ENCODE measurements at places on chromosomes 7 and 10. TPM values are rescaled to one million over a fixed set of nuclear protein-coding genes. Genes with fewer than 3 reads are reported as not detected.

DNA sequence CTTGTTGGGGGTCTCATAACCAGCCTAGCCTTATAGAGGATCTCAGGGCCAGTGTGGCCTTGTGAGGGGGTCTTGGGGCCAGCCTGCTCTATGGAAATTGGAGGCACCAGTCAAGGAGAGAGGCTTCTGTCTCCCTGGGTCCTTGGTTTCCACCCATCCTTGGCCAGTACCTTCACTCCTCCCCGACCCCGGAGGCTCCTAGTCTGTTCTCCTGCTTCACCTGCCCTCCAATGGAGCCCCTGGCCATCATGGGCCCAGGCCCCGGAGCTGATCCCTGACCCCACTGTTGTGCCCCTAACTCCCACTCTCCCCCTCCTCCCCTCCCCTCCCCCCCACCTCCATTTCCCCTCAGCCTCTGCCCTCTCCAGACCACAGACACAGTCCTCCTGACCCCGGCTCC lies 29.7 kb downstream of the RASGEF1A start:
- no peaks in the 10 kb centered on the region for H3K36me3 ChIP-seq
- H3K4me3 ChIP-seq, result no peak overlapping the region
- H3K27me3 ChIP-seq, result no peaks in the 10 kb centered on the region
- no peaks in the 10 kb centered on the region for H3K4me1 ChIP-seq
- no peak overlapping the region for H3K27ac ChIP-seq

- no peak overlapping the region for H3K4me3 ChIP-seq
- no peak overlapping the region for H3K27ac ChIP-seq
- no peaks in the 10 kb centered on the region for H3K36me3 ChIP-seq
- H3K27me3 ChIP-seq, result peaks cover 4% of the 10 kb centered on the region
Observed at GRCh38 chr7:128035712-128036111, 4.5 kb upstream of the LRRC4 start.

- H3K36me3 ChIP-seq, result no peaks in the 10 kb centered on the region
- H3K27ac ChIP-seq, result no peak overlapping the region
- no peaks in the 10 kb centered on the region for H3K4me1 ChIP-seq
- no peak for DNase-seq
- no peak overlapping the region for H3K4me3 ChIP-seq
Observed at GRCh38 chr10:58642283-58642682, 129.6 kb downstream of the BICC1 start.

- DNase-seq, result no peak
- no peaks in the 10 kb centered on the region for H3K27me3 ChIP-seq
- no peaks in the 10 kb centered on the region for H3K4me1 ChIP-seq
- no peaks in the 10 kb centered on the region for H3K36me3 ChIP-seq
- H3K4me3 ChIP-seq, result no peak overlapping the region
Observed at GRCh38 chr7:79923953-79924352, 210.7 kb upstream of the GNAI1 start.

- no peak for DNase-seq
- no peak overlapping the region for H3K27ac ChIP-seq
- no peak overlapping the region for H3K4me3 ChIP-seq
- no peaks in the 10 kb centered on the region for H3K27me3 ChIP-seq
- no peaks in the 10 kb centered on the region for H3K36me3 ChIP-seq
- H3K4me1 ChIP-seq, result no peaks in the 10 kb centered on the region
Observed at GRCh38 chr10:4370376-4370775, 455.6 kb upstream of the AKR1E2 start.

GRCh38 chr7:52863652-52864051 lies 171.8 kb upstream of the POM121L12 start:
- H3K4me1 ChIP-seq, result no peaks in the 10 kb centered on the region
- DNase-seq, result no peak
- no peaks in the 10 kb centered on the region for H3K27me3 ChIP-seq
- no peak overlapping the region for H3K4me3 ChIP-seq
- H3K27ac ChIP-seq, result no peak overlapping the region

GRCh38 chr7:125966278-125967048 lies 1036.8 kb upstream of the POT1 start:
- H3K4me1 ChIP-seq, result no peaks in the 10 kb centered on the region
- no peak for DNase-seq
- H3K27ac ChIP-seq, result no peak overlapping the region
- H3K4me3 ChIP-seq, result no peak overlapping the region

DNA sequence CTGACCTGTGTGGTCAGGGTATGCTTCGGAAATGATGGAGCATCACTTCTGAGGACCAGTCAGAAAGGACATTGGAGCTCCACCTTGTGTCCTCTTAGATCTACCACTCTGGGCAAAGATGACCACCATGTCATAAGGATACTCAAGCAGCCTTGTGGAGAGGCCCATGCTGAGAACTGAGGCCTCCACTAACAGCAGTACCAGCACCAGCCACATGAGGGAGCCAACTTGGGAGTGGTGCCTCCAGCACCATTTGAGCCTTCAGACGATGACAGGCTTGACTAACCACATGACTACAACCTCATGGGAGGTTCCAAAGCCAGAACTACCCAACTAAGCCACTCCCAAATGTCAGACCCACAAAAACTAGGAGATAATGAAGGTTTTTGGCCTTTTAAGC lies 116.0 kb downstream of the NPTX2 start:
- peak; percentile 44 for DNase-seq
- H3K27me3 ChIP-seq, result no peaks in the 10 kb centered on the region
- H3K27ac ChIP-seq, result no peak overlapping the region
- H3K4me1 ChIP-seq, result no peaks in the 10 kb centered on the region
- H3K36me3 ChIP-seq, result no peaks in the 10 kb centered on the region

GRCh38 chr10:16439295-16439694 lies 2.5 kb downstream of the PTER start:
- H3K4me1 ChIP-seq, result peaks cover 6% of the 10 kb centered on the region
- DNase-seq, result no peak
- H3K27me3 ChIP-seq, result no peaks in the 10 kb centered on the region
- H3K36me3 ChIP-seq, result no peaks in the 10 kb centered on the region

DNA sequence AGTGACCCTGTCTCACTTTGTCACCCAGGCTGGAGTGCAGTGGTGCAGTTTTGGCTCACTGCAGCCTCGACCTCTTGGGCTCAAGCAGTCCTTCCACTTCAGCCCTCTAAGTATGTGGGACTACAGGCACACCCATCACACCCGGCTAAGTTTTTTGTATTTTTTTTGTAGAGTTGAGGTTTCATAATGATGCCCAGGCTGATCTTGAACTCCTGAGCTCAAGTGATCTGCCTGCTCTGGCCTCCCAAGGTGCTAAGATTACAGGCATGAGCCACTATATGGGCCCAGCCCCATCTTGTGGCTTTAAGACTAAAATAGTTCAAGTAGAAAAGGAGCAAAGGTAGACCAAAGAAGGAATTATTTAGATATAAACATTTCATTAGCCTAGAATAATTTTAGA lies 65.5 kb downstream of the MLLT10 start:
- no peak overlapping the region for H3K4me3 ChIP-seq
- no peaks in the 10 kb centered on the region for H3K4me1 ChIP-seq
- H3K27ac ChIP-seq, result no peak overlapping the region
- no peaks in the 10 kb centered on the region for H3K27me3 ChIP-seq
- H3K36me3 ChIP-seq, result no peaks in the 10 kb centered on the region
- no peak for DNase-seq

DNA sequence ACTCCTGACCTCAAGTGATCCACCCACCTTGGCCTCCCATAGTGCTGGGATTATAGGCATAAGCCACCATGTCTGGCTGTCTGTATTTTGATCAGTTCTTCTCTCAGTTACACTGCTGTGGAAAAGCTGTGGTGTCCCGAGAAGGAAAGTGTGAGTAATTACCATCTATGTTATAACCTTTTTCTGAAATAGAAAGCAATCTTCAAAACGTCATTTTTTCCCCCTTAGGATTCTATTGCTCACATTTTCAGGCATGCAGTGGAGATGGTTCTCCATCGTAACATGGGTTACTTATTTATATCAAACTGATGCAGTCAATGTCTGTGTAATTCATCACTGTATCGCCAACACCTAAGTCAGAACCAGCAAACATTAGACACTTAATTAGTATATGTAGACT lies 103.5 kb upstream of the FAM3C start:
- no peaks in the 10 kb centered on the region for H3K36me3 ChIP-seq
- H3K4me3 ChIP-seq, result no peak overlapping the region
- H3K27me3 ChIP-seq, result no peaks in the 10 kb centered on the region
- no peak overlapping the region for H3K27ac ChIP-seq
- H3K4me1 ChIP-seq, result no peaks in the 10 kb centered on the region
- no peak for DNase-seq

DNA sequence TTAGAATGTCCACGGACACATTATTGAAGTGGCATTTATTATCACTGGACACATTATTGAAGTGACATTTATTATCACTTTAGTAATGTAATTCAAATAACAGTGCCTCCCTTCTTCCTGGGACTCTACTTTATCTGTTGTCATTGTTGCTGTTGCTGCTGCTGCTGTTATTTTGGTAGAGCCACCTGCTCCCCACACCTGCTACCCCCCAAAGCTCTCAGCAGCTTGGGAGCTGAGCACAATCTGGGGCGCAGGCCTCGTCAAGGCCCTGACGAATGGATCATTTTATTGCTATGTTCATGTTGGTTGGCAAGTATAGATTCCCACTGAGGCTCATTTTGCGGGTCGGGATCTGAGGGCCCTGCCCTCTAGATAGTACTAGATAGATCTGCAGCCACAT lies 24.8 kb downstream of the FIGNL1 start:
- H3K4me3 ChIP-seq, result no peak overlapping the region
- H3K27ac ChIP-seq, result no peak overlapping the region
- no peak for DNase-seq

DNA sequence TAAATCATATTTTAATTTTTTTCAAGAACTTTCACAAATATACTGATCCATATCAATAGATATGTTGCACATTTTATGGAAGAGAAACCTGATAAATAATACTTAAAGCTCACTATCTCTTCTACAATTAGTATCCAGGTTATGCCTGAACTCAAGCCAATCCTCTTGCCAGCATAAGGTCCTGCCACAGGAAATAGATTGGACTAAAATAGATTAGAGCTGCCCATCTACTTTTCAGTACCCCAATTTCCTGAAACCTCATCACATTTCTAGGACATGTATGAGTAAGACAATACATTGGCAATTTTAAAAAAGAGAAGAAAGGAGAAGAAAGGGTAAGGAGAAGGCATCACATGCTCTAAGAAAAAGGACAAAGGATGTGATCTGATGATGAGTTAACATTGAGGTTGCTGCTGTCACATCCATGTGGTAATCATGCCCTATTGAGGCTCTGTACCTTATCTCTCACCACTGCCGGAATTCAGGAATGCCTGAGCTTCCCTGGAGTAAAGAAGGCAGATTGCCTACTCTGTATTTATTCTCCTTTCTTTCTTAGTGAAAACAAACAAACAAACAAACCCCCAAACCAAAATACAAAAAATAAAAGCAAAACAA lies 199.7 kb downstream of the ANK3 start:
- no peaks in the 10 kb centered on the region for H3K27me3 ChIP-seq
- no peaks in the 10 kb centered on the region for H3K36me3 ChIP-seq
- H3K4me1 ChIP-seq, result no peaks in the 10 kb centered on the region
- H3K27ac ChIP-seq, result no peak overlapping the region
- H3K4me3 ChIP-seq, result no peak overlapping the region

DNA sequence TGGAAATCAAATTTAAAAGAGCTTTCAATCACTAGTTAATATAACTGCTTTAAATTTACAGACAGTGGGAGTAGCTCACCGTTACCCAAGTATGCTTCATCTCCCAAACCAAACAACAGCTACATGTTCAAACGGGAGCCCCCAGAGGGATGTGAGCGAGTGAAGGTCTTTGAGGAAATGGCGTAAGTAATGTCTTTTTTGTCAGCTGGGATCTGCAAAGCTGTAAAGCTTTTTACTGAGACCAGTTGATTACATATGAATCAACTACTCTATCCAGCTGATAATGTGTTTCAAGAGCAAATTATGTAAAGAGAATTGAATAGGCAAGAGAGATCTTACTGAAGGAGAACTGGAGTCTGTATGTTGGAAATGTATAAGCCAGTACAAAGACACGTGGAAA lies 116.2 kb downstream of the GLCCI1 start:
- no peak for DNase-seq
- H3K4me3 ChIP-seq, result no peak overlapping the region
- no peaks in the 10 kb centered on the region for H3K27me3 ChIP-seq
- H3K27ac ChIP-seq, result no peak overlapping the region
- no peaks in the 10 kb centered on the region for H3K4me1 ChIP-seq

DNA sequence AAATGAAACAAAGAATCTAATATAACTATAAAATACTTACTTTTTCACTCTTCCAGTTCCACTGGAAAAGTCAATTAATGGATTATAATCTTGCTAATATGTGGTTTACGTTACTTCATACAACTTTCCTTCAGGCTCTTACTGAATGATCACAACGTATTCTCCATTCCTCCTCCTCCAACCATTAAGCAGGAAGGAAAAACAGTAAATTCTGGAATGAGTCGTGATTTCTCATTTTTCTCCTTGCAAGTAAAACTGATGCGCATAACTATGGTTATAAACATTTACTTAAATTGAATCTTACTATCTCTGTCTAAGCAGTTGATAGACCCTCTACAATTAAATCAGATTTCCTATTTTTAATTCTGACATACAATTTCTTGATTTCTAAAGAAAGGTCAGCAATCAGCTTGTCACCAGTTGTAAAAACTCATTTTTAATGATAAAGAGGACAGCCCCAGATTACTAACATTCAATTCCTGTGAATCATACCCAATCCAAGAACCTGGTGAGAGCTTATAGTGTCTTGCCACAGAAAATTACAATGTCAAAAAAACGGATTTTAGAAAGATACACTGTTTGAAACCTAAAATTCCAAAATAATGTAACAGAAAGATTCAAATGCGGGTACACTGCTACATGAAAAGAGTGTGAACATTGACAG lies 64.3 kb downstream of the EZH2 start:
- H3K4me3 ChIP-seq, result no peak overlapping the region
- H3K27ac ChIP-seq, result no peak overlapping the region
- no peaks in the 10 kb centered on the region for H3K4me1 ChIP-seq
- no peak for DNase-seq
- no peaks in the 10 kb centered on the region for H3K27me3 ChIP-seq

- H3K4me1 ChIP-seq, result peaks cover 7% of the 10 kb centered on the region
Observed at GRCh38 chr10:102615361-102615760, 28.9 kb upstream of the TRIM8 start.

GRCh38 chr7:104453190-104453589 lies 124.8 kb downstream of the LHFPL3 start:
- no peaks in the 10 kb centered on the region for H3K27me3 ChIP-seq
- no peaks in the 10 kb centered on the region for H3K36me3 ChIP-seq
- no peak overlapping the region for H3K4me3 ChIP-seq
- DNase-seq, result no peak
- H3K27ac ChIP-seq, result no peak overlapping the region

The C7orf57 gene
- total RNA-seq, result 0.24 TPM

The CPA5 gene
- not detected for total RNA-seq

The SPDYE9 gene
- not detected for total RNA-seq

The H2BK1 gene
- total RNA-seq, result not detected

The FAM237B gene
- not detected for total RNA-seq

The TMEM236 gene
- 16.6 TPM for total RNA-seq

The SYT15 gene
- total RNA-seq, result 0.62 TPM

The IFIT3 gene
- total RNA-seq, result 4.3 TPM

The PRPS1L1 gene
- not detected for total RNA-seq

The MASTL gene
- total RNA-seq, result 9.1 TPM

The AGAP9 gene
- total RNA-seq, result 6.7 TPM

The COL26A1 gene
- not detected for total RNA-seq

The TMUB1 gene
- 103 TPM for total RNA-seq
